Hematopoietic multipotent progenitor cell treated with erythropoietin and hydrocortisone succinate and interleukin-3 and kit ligand, for 4 days (in vitro differentiated cells): ENCODE measurements at places on chromosomes 2 and 18.

- peak; percentile 83 for DNase-seq
Observed at GRCh38 chr2:219073413-219074129, 12.8 kb upstream of the IHH start.

DNA sequence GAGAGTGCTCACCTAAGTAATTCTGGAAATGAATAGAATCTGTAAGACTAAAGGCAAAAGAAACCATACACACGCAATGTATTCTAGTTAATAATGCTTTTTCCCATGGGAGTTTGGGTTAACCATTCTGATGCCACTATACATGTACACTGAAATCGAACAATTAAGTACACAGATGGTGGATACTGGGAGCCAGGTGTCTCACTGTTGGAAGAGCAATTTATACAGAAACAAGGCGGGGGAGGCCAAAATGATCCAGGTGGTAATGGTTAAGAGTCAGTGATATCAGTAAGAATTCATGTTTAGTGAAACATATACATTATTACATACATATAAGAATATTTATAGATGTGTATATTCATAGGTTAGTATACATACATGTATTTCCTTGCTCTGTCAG is 67.2 kb downstream of the TMEM131 start:
- no peak for DNase-seq

DNA sequence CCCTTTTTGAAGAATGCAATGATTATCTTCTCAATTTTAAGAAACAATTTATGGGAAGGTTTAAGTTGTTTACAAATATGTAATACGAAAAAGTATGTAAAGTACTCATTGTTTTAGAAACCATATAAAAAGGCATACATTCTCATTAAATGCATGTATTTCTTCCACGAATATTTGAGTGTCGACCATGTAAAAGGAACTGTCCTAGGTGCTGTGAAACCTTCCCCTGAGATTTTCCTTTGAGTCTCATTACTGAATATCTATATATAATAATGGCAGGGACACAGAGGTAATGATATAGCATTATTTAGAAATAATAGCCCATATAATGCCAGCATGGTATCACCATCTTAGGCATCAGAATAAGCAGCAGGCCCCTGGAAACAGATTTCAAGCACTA is 239.3 kb downstream of the ERBB4 start:
- no peak for DNase-seq

GRCh38 chr2:172095905-172096625 is 6.6 kb downstream of the DLX2 start:
- no peak for DNase-seq

DNA sequence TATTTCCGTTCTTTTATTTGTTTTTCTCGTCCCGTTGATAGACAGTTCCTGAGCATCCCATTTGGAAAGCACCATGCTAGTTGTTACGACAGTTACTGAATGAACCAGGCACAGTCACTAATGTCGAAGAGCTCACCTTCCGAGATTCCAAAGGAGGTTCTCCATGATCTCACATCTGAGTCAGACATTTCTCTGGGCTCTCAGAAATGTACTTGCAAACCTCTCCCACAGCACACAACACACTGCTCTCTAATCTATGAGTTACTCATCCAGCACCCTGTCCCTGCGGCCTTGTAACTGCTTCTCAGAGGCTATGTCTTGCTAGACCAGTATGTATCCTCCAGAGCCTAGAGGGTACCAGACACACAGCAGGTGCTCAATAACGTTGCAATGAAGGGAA is 174.7 kb downstream of the DNER start:
- no peak for DNase-seq

- DNase-seq: no peak
Observed at GRCh38 chr2:203852760-203853159, 14.8 kb upstream of the CTLA4 start.

- DNase-seq: peak; percentile 73
Observed at GRCh38 chr2:24508878-24509277, 17.8 kb downstream of the NCOA1 start.

- no peak for DNase-seq
Observed at GRCh38 chr2:158740127-158740526, 55.0 kb upstream of the DAPL1 start.

DNA sequence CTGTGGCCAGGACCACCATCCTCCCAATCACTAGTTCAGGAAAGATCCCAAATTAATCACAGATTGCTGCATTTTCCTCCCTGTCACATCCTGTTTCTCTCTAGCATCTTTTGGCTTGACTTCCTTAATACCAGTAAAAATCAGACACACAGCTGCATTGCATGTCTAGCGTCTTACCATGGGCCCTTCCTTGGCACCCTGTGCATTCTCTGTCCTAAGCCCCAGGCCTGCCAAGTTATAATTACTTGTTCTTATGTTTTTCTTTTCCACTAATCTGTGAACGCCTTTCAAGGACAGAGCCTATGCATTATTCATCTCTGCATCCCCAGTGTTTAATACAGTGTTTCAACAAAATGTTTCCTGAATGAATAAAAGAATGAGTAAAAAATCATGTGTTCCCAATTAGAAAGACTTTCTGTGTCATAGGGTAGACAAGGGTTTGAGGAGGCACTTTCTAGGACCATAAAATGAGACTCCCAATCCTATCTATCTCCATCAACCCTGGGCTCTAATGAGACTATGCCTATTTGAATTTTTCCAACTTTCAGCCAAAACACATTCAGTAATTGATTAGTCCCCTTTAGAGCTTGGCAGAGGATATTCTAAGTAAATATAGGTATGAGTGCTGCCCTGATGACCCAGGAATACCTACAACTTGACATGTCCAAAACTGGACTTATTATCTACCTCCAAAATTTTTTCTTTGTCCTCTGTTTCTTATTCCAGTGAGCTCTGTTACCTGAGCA is 10.3 kb upstream of the NT5C1B start:
- no peak for DNase-seq

GRCh38 chr2:64459575-64459974 is 5.6 kb downstream of the LGALSL start:
- no peak for DNase-seq

DNA sequence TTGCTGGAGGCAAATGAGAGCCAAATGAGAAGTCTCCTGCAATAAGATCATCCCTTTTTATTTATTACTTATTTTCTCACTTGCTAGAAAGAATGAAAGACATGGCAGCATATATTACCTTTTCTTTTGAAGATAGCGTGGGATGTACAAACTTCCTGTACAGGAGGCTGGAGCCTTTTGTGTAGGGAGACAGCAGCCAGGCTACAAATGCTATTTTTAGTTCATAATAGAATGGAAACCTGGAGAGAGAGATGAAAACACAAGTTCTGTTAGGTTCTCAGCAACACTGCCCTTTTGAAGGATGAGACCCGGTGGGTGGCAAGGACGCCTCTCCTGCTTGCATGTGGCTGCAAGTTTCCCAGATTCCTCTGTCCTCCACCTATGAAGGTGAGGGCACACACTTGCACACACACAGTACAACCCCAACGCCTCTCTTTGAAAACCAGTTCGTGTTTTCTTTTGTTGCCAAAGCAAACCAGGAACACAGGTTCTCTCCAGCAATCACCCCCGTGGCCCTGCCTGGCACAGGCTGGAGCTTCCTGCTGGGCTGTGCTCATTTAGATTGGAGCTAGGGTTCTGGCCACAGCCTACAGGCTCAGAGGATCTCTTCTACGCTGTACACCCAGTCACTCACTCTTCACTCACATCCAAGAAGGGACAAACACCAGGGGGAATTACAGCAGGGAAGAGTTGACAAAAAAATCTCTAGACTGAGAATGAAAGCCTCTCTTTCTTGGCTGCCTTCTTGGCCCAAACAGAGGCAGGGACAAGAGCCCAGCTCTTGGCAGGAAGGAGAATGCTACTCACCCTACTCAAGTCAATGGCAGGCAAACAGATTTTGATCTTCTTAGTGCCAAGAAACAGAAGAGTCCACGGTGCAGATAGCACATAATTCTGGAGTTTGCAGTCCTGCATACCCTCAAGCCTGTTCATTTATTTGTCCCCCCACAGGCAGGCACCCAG is 55.6 kb downstream of the MRPL35 start:
- DNase-seq: no peak

DNA sequence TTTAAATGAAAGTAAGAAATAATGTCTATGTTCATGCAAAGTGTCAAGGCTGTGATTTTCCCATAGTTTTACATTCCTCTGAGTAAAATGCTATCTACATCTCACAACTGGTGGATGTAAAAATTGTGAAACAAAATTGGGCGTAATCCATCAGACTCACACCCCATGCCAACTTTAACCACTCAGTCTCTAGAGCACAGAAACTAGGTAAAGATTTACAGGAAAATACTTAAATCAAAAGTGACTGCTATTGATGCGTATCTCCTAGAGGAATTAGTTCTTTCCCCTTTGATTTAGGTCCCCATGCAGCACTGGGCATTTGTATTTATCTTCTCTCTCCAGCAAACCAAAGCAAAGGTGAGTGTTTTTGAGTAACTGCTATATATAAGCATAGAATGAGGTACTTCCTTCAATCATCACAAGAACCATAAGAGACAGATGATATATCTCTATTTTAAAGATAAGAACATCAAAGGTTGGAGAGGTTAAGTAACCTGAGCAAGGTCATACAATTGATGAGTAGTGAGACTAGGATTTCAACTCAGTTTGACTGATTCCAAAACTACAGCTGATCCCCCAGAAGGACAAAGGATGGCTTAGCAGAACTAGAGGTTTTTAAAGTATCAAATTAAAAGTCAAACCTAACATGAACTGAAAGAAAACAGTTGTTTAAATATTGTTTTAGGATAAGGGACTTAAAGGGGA is 594.0 kb upstream of the ACVR2A start:
- DNase-seq: no peak

GRCh38 chr2:240596491-240596931 is 10.0 kb downstream of the CAPN10 start:
- DNase-seq: no peak

- no peak for DNase-seq
Observed at GRCh38 chr18:28606686-28607085, 429.8 kb upstream of the CDH2 start.

DNA sequence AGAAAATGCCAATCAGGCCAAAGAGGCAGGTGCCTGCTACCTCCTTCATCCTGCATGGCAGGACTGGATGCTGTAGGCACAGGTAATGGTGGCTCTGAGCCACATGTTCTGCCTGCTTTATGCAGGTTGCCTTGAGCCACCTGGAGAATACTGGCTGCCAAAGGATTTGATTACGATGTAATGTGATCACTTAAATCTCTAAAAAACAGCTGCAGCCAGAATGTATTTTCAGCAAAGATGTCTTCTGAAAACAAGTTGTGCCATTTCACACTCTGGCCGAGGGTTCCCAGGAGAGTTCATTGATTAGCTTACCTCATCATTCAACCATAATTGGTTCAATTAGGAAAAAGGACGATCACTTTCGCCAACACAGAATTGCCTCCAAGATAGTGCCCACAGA is 17.9 kb upstream of the MSGN1 start:
- DNase-seq: no peak

DNA sequence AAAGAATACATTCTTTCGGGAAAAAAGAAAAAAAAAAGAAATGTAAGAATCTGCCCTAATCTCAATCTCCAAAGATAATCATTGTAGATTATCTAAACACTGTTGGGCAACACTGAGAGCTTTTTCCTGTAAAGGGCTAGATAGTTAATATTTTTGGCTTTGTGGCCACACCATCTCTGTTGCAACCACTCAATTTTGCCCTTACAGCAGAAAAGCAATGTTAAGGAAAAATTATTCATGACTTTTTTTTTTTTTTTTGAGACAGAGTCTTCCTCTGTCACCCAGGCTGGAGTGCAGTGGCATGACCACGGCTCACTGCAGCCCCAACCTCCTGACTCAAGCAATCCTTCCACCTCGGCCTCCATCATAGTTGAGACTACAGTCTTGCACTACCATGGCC is 17.3 kb upstream of the FZD5 start:
- DNase-seq: peak; percentile 70

GRCh38 chr18:26442126-26442525 is 106.2 kb downstream of the KCTD1 start:
- DNase-seq: no peak

DNA sequence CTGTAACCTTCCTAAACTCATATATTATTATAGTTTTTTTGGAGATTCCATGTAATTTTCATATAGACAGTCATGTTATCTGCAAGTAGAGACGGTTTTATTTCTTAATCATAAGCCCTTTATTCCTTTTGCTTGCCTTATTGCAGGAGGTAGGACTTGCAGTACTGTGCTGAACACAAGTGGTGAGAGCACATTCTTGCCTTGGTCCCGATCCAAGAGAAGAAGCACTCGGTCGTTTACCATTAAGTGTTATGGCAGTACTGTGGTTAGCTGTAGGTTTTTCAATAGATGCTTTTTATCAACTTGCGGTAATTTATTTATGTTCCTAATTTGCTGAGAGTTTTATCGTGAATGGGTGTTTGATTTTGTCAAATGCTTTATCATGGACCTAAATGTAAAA is 305.7 kb downstream of the DYSF start:
- no peak for DNase-seq

GRCh38 chr2:227462462-227462951 is 9.4 kb upstream of the AGFG1 start:
- DNase-seq: no peak

GRCh38 chr2:181953881-181954537 is 31.6 kb upstream of the PPP1R1C start:
- peak; percentile 86 for DNase-seq

GRCh38 chr2:228407821-228408220 is 226.3 kb upstream of the SPHKAP start:
- DNase-seq: no peak

GRCh38 chr2:156338578-156338977 is 6.1 kb upstream of the NR4A2 start:
- no peak for DNase-seq

DNA sequence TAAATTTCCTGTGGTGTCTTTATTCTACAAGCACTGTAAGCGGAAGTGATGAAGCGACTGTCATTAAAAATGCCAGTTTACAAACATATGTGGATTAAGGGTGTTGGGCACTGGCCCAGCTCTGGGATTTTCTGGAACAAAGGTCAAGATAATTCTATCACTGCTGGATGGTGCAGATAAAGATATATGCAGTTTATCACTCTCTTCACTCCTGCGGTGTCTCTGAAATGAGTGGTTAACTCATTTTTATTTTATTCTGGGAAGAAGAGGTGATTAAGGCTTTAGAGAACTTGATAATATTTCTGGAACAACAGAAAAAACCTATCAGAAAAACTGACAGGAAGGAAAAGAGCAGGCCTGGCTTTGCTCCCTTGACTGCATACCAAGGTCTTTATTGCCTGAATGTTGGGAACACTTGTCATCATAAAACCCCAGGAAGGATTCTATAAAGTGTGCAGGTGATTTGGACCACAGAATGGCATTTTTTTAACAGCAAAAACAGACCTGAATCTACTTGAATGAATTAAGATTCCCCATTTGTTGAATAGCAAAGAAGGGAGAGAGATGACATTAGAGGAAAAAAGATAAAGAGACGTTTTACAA is 32.4 kb downstream of the ABCB11 start:
- DNase-seq: peak; percentile 67

DNA sequence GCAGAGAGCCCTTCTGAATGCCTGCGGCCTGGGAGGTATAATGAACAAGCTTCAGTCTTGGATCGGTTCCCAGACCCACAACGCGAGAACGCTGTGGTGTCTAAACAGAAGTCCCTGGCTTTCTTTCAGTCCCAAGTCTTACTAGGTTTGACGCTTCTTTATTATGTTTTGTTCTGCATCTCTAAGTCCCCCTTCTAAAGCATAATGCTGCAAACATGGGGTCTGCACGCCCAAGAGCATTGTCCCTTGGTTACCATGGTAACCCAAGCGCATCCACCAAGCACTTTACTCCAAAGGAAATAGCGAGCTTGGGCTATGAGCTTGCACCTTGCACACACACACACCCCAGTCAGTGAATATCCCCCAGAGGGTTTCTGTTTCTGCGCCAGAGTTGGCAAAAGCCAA is 193.7 kb downstream of the INO80D start:
- DNase-seq: no peak
